ENCODE measurements at places on chromosomes 5 and 9.

GRCh38 chr9:35605351-35606137, 482 bp downstream of the TESK1 start:
- DNase-seq, result no peak

DNA sequence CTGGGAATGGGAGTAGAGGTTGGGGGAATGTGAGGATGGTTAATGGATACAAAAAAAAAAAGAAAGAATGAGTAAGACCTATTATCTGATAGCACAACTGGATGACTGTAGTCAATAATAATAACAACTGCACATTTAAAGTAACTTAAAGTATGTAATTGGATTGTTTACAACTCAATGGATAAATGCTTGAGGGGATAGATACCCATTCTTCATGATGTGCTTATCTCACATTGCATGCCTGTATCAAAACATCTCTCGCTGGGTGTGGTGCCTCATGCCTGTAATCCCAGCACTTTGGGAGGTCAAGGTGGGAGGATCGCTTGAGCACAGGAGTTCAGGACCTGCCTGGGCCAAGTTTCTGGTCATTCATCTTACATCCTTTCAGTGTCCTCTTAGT, 34.6 kb downstream of the MCCC2 start:
- no peak for DNase-seq

DNA sequence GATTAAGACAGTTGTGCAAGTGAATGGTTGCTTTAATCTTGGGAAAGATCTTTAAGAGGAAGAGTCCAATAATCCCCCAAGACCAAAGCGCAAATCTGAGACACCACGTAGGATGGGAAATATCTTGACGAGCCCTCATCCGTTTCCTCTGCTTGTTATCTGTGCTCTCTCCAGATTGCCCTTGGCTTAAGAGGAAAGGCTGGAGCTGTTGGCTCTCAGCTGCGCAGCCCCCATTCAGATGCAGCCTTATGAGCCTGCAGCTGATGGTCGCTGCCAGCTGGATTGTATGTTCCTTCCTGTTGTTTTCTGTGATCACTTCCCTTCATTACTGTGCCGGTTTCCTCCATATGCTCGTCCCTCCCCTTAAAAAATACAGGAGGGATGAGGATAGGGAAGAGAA, 47.7 kb downstream of the PWWP2A start:
- DNase-seq, result no peak

- peak; percentile 72 for DNase-seq
These were observed 1.1 kb upstream of the NTRK2 start for GRCh38 chr9:84668196-84669012.

DNA sequence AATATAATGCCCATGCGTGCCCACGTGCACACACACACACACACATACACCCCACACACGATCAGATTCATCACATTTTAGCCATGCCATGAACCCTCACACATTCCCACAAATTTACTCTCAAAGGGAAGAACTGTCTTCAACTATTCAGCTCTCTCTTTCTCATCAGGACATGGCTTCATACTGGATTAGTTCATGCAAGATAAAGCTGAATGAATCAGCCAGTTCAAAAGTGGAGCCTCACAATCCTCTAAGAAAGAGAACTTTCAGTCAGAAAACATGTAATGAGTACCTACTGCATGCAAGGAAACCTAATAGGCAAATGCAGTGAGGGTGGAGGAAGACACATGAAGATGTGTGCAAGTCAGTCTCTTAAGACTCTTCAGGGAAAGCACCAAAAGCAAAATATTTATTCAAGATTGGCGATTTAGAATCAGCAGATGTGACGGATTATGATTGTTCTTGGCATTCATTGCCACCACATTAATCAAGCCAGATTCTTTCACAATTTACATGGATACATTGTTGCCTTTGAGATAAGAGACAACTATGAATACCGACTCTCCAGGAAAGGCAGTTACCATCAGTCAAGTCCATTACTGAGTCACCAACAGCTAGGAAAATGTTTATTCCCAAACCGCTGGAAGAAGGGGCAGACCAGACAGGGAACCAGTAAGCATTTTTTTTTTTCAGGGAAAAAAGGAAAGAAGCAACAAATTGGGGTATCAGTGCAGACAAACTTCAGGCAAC, 30.3 kb upstream of the PUM3 start:
- DNase-seq, result no peak

GRCh38 chr5:59151162-59151889, 568.5 kb downstream of the RAB3C start:
- no peak for DNase-seq

GRCh38 chr5:35041261-35041660, 6.5 kb downstream of the AGXT2 start:
- no peak for DNase-seq

DNA sequence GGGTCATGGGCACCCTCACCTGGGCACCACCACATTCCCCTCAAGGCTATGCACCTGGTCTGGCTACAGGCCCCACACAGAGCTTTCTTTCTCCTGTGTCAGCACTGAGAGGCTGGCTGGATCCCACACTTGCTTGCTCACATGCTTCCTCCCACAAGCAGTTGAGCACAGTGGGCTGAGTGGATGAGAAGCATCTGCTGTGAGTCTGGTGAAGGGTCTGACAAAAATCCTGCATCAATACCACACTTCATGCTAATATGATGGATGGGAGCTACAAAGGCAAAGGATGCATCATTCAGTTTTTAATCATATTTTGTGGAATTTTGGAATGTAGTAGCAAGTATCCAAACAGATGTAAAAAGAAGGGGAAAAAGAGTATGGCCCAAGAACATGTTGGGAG, 830.8 kb upstream of the PTPRD start:
- no peak for DNase-seq

- DNase-seq, result no peak
These were observed 2.7 kb downstream of the RASGRF2 start for GRCh38 chr5:80962630-80963520.

DNA sequence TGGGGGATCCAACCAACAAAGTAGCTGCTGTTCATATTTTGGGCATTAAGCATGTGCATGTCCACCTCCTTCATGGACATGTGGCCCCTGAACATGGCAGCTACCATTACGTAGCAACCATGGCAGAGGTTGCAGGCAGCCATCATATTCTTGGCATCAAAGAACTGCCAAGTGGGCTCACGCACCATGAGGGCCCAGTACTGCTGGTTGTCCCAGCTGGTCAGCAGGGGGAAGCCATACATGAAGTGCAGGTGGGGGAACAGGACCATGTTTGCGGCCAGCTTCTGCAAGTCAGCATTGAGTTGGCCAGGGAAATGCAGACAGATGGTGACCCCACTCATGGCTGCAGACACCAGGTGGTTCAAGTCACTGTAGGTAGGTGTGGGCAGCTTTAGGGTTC, 9.5 kb downstream of the MTAP start:
- no peak for DNase-seq

GRCh38 chr9:71944754-71945375, 33.4 kb downstream of the C9orf85 start:
- DNase-seq, result no peak

DNA sequence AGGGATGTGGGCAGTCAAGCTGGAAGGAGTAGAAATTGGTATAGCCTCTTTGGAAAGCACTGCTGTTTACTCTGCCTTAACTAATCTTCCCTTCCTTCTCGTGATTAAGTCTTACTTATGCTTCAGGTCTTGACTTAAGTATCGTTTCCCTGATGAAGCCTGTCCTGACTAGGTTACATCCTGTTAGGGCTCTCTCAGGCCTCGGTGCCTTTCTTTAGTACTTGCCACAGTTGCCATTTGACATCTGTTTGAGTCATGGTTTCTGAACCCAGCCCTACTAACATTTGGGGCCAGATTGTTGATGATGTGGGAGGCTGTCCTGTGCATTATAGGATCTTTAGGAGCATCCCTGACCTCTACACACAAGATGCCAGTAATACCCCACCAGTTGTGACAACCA, 94.4 kb downstream of the GAPVD1 start:
- no peak for DNase-seq

DNA sequence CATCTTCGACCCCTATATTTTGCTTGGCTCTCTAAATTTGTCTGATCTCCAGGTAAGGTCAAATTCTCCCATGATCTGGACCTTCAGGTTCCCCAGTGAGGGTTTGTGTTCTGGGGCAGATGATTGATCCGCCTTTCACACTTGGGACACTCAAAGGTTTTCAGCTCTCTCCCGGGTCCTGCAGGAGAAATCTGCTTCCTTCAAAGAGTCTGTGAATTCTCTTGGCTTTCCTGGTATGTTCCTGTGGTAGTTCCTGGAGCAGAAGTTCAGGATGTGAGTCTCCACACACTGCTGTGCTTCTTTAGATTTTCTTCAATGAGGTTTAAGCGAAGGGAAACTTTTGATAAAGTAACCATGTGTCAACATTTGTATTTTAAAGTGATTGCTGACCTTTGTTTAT, 318.0 kb downstream of the TAF11L14 start:
- DNase-seq, result no peak

- no peak for DNase-seq
These were observed 713 bp downstream of the MOB3B start for GRCh38 chr9:27528886-27529315.
